Cardiac muscle cell (in vitro differentiated cells and primary cell): ENCODE measurements at places on chromosomes 13 and 19. TPM values are rescaled to one million over a fixed set of nuclear protein-coding genes. Genes with fewer than 3 reads are reported as not detected.

DNA sequence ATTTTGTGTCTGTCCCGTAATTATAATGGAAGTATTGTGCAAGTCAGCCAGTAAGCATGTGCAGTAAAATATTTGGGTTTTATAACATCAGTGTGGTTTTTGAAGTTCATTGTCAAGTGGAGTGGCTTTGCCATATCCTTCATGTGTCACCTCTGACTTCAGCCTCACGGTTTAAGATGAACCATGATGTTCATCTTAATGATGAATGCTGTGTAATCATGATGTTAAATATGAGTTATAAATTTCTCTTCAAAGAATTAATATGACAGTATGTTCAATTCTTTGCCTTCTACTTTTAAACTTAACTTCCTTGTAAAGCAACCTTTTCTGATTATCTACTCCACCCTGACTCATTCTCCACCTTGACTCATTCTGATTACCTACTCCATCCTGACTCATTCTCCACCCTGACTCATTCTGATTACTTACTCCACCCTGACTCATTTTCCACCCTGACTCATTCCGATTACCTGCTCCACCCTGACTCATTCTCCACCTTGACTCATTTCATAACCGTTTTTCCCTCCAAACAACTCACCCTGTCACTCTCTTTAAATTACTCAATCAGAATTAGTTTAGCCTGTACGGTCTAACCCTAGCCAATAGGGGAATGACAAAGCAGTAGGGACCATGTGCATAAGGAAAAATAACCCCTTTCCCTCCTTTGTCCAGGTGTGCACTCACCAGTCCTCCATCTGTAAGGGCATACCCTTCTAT lies 50.3 kb upstream of the ANKRD10 start:
- no peaks in the 10 kb centered on the region for H3K4me1 ChIP-seq
- H3K36me3 ChIP-seq = no peaks in the 10 kb centered on the region
- H3K27me3 ChIP-seq = no peaks in the 10 kb centered on the region
- no peak overlapping the region for H3K27ac ChIP-seq

- peaks cover 7% of the 10 kb centered on the region for H3K27me3 ChIP-seq
- H3K4me1 ChIP-seq = no peaks in the 10 kb centered on the region
- no peak overlapping the region for H3K27ac ChIP-seq
- H3K4me3 ChIP-seq = no peak overlapping the region
These were observed 6.8 kb upstream of the ZNF283 start for GRCh38 chr19:43820098-43820883.

- peaks cover 6% of the 10 kb centered on the region for H3K4me1 ChIP-seq
- no peak overlapping the region for H3K4me3 ChIP-seq
- H3K27ac ChIP-seq = no peak overlapping the region
- H3K36me3 ChIP-seq = no peaks in the 10 kb centered on the region
- no peak for DNase-seq
These were observed 20.3 kb downstream of the CHST8 start for GRCh38 chr19:33641956-33642498.

The CD37 gene
- not detected in 2 replicates for total RNA-seq

The ZNF837 gene
- total RNA-seq = 9.1 and 12.6 TPM in 2 replicates

DNA sequence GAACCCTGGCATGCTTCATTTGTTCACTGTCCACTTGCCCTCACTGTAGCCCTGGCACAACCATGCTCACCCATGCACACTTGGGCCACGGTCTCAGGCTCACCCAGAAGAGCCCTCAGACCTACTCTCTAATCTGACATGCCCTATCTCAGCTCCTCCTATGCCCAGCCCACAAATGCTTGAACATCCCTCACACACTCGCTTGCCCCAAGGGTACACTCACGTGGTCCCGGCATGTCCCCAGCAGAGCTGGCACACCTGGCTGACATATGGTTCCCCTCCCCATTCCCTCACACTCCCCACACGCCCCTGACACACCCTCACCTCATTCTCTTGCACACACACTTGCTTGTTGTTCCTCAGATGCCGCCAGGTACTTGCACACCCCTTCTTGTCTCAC lies 55.7 kb downstream of the MAP4K1 start:
- H3K36me3 ChIP-seq = no peaks in the 10 kb centered on the region
- H3K4me3 ChIP-seq = no peak overlapping the region
- DNase-seq = no peak

GRCh38 chr13:79782541-79783205 lies 301.7 kb downstream of the NDFIP2 start:
- no peaks in the 10 kb centered on the region for H3K36me3 ChIP-seq
- H3K27me3 ChIP-seq = no peaks in the 10 kb centered on the region
- DNase-seq = peak; percentile 93
- H3K27ac ChIP-seq = peak overlapping the region; percentile 74
- H3K4me3 ChIP-seq = no peak overlapping the region
- peaks cover 50% of the 10 kb centered on the region for H3K4me1 ChIP-seq

GRCh38 chr13:85590231-85590931 lies 208.8 kb downstream of the SLITRK6 start:
- H3K36me3 ChIP-seq = no peaks in the 10 kb centered on the region
- no peak overlapping the region for H3K27ac ChIP-seq
- DNase-seq = no peak
- no peaks in the 10 kb centered on the region for H3K4me1 ChIP-seq
- no peaks in the 10 kb centered on the region for H3K27me3 ChIP-seq

The GRK1 gene
- 0.21 and 1.2 TPM in 2 replicates for total RNA-seq

The FZR1 gene
- 45.5 and 68.5 TPM in 2 replicates for total RNA-seq

- H3K4me1 ChIP-seq = no peaks in the 10 kb centered on the region
- no peaks in the 10 kb centered on the region for H3K27me3 ChIP-seq
These were observed 674.9 kb downstream of the OLFM4 start for GRCh38 chr13:53703371-53704080.

The NLRP9 gene
- not detected in 2 replicates for total RNA-seq

DNA sequence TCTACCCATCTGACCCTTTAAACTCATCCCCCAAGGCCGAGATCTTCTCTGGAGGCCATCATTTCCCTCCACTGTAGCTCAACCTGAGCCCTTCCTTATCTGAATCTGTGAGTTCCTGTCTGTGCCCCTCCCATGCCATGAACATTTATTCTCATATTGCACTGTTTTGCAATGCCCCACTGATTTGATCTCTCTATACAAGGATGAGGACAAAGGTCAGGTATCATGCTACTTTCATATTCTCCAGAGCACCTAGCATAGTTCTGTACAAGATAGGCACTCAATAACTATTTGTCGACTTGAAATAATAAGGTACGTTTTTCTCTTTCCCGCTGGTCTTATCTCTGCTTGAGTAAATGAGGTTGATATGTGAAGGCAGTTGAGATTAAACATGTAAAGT lies 135.5 kb downstream of the KLF5 start:
- no peak for DNase-seq
- no peak overlapping the region for H3K4me3 ChIP-seq

DNA sequence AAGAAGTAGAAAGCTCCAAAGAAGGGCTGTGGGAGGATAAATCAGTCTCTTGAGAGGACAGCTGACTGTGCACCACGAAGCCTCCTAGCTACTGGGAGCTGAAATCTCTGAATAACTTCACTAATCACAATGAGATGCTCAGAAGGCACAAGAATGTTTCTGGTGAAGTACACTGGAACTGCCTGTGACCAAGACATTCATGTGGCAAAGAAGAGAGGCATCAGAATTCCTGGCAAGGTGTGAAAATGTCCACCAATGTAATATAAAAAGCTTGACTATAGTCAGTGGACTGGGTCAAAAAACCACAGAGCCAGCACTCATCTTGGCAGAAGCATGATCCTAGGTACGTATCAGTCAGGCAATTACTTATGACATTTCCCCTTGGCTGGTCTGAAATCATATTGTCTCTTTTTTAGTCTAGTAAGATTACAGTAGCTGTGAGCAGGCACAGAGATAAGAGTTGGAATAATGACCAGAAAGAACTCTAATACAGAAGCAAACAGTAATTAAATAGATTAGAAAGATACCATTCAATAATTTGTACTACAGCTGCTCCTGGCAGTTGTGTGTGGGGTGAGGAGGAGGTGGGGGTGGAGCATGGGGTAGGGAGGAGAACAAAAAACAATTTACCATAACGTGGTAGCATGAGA lies 434.7 kb downstream of the DIAPH3 start:
- DNase-seq = no peak
- no peaks in the 10 kb centered on the region for H3K27me3 ChIP-seq
- no peaks in the 10 kb centered on the region for H3K36me3 ChIP-seq

DNA sequence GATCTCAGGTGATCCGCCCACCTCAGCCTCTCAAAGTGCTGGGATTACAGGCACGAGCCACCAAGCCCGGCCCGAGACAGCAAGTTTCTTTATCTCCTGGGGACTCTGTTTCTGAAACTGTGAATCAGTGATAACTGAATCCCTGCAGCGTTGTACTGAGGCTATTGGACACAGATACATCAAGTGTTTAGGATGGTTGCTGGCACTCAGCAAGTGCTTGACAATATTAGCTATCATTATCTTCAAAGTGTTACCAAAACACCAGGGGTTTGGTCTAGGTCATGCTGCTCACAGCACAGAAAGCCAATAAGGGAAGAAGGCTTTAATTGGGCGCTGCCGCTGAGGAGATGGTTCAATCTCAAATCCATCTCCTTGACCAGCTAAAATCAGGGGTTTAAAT lies 20.5 kb upstream of the PNMA8C start:
- H3K36me3 ChIP-seq = no peaks in the 10 kb centered on the region
- H3K4me3 ChIP-seq = no peak overlapping the region
- no peak overlapping the region for H3K27ac ChIP-seq
- peaks cover 6% of the 10 kb centered on the region for H3K4me1 ChIP-seq
- DNase-seq = no peak

GRCh38 chr13:90605664-90606063 lies 741.8 kb upstream of the MIR17HG start:
- no peak overlapping the region for H3K4me3 ChIP-seq
- H3K4me1 ChIP-seq = no peaks in the 10 kb centered on the region
- no peak for DNase-seq

DNA sequence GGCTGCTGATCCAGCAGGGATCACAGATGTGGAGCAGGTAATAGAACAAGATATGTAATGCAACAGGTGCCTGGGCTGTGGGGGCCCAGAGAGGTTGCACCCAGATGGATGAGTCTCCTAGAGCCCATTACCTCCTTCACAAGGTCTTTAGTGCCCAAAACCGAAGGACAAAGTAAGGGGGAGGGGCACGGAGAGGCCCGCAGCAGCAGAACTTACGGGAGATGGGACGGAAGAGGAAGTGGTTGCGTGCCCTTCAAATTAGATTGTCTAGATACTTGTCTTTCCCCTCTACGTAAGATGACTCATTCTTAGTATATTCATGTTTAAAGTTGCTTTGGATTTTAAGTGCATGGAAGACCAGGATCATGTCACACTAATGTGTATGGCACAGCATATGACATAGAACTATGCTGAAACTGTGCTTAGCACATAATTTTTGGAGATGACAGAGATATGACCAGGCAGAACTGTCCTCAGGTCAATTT lies 5.7 kb upstream of the MRPS31 start:
- H3K4me1 ChIP-seq = no peaks in the 10 kb centered on the region
- no peak for DNase-seq
- no peaks in the 10 kb centered on the region for H3K36me3 ChIP-seq
- no peak overlapping the region for H3K27ac ChIP-seq

- no peaks in the 10 kb centered on the region for H3K36me3 ChIP-seq
- H3K4me3 ChIP-seq = no peak overlapping the region
- no peaks in the 10 kb centered on the region for H3K4me1 ChIP-seq
- no peaks in the 10 kb centered on the region for H3K27me3 ChIP-seq
These were observed 31.1 kb downstream of the RB1 start for GRCh38 chr13:48334534-48335127.

GRCh38 chr19:18626906-18627305 lies 9.9 kb upstream of the KLHL26 start:
- no peak for DNase-seq
- no peak overlapping the region for H3K4me3 ChIP-seq
- H3K27me3 ChIP-seq = no peaks in the 10 kb centered on the region
- no peaks in the 10 kb centered on the region for H3K36me3 ChIP-seq
- H3K27ac ChIP-seq = no peak overlapping the region
- H3K4me1 ChIP-seq = no peaks in the 10 kb centered on the region

DNA sequence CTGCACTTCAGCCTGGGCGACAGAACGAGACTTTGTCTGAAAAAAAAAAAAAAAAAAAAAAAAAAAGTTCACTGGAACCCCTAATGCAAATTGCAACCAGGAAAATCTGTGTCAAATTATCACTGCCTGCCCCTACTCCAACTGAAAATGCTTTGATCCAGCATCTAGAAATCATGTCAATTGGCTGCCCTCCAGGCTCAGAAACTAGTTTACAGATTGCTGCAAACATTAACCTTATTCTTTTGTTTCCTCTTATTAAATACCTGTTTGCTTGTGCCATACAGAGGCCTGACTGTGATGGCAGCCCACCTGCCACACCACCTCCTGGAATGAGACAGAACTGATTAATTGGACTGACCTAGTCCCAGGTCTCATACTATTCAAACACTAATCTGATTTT lies 18.6 kb upstream of the AKT2 start:
- DNase-seq = no peak
- no peak overlapping the region for H3K4me3 ChIP-seq
- H3K27ac ChIP-seq = no peak overlapping the region
- H3K36me3 ChIP-seq = no peaks in the 10 kb centered on the region

The PRR22 gene
- total RNA-seq = 3.6 and 4.9 TPM in 2 replicates

- no peak overlapping the region for H3K27ac ChIP-seq
- no peaks in the 10 kb centered on the region for H3K27me3 ChIP-seq
These were observed 38.6 kb downstream of the GATAD2A start for GRCh38 chr19:19443902-19444680.

GRCh38 chr13:48233046-48233888 lies at the start of gene ITM2B:
ITM2B (plus strand) TSS chr13:48233206; CDS start chr13:48233361, 155 bp downstream.
- H3K27me3 ChIP-seq = no peaks in the 10 kb centered on the region
- H3K4me1 ChIP-seq = peaks cover 29% of the 10 kb centered on the region
- H3K4me3 ChIP-seq = peak within 1 kb of the TSS; percentile 97
- peak; percentile 79 for DNase-seq
- no peaks in the 10 kb centered on the region for H3K36me3 ChIP-seq

DNA sequence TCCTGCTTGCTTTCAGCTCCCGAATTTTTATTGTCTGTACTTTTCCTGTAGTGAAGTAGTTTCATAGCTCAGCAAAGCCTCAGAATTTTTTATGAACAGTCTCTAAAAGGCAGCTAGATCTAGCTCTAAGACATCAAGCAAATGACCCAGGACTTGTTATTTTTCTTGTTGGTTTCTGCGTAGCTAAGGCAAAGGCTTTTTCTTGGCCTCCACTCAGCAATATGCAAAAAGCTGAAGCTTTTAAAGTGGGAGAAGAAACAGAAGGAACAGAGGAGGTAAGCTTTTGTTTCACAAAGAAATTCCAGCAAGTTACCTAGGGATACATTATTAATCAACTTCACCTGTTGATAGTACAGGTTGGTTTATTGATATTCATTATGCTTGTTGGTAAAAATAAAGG lies 235.9 kb downstream of the PCDH20 start:
- H3K27me3 ChIP-seq = no peaks in the 10 kb centered on the region
- no peak for DNase-seq
- no peaks in the 10 kb centered on the region for H3K36me3 ChIP-seq
- H3K4me3 ChIP-seq = no peak overlapping the region
- H3K4me1 ChIP-seq = no peaks in the 10 kb centered on the region

The IGFL4 gene
- 0.21 and 0.25 TPM in 2 replicates for total RNA-seq

The PLIN3 gene
- total RNA-seq = 114 and 147 TPM in 2 replicates

GRCh38 chr13:74287724-74288169 lies 153.5 kb upstream of the KLF12 start:
- H3K27me3 ChIP-seq = no peaks in the 10 kb centered on the region
- H3K36me3 ChIP-seq = no peaks in the 10 kb centered on the region
- DNase-seq = peak; percentile 81
- H3K4me1 ChIP-seq = peaks cover 40% of the 10 kb centered on the region
- no peak overlapping the region for H3K27ac ChIP-seq
- no peak overlapping the region for H3K4me3 ChIP-seq
